ENCODE measurements at places on chromosomes 6 and 20.

DNA sequence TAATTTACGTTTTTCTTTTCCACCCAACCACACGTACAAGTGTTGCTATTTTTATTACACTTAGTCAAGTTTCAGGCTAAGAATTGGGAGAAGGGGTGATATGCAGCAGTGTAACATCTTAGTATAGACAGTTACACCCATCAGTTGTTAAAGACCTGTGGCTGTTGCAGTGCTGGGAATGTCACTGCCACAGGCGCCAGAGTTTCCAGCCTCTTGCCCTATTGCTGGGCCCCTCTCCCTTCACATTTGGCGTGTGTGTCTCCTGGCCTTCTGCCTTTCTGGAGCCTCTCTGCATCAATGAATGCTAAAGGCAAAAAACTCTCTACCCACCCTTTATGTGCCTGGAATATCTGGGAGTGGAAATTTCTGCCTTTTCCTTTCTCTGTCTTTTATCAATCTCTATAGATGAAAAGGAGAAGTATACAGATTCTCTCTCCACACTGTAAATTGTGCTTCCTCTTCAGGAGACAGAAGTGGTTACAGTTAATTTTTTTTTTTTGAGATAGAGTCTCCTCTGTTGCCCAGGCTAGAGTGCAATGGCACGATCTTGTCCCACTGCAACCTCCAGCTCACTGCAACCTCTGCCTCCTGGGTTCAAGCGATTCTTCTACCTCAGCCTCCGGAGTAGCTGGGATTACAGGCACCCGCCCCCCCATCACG, 73.0 kb downstream of the TIAM2 start:
- DNase-seq: no peak

GRCh38 chr6:39926668-39927067, 7.6 kb downstream of the MOCS1 start:
- DNase-seq: no peak

- no peak for DNase-seq
Measured at GRCh38 chr6:133157995-133158394, 83.2 kb upstream of the EYA4 start.

DNA sequence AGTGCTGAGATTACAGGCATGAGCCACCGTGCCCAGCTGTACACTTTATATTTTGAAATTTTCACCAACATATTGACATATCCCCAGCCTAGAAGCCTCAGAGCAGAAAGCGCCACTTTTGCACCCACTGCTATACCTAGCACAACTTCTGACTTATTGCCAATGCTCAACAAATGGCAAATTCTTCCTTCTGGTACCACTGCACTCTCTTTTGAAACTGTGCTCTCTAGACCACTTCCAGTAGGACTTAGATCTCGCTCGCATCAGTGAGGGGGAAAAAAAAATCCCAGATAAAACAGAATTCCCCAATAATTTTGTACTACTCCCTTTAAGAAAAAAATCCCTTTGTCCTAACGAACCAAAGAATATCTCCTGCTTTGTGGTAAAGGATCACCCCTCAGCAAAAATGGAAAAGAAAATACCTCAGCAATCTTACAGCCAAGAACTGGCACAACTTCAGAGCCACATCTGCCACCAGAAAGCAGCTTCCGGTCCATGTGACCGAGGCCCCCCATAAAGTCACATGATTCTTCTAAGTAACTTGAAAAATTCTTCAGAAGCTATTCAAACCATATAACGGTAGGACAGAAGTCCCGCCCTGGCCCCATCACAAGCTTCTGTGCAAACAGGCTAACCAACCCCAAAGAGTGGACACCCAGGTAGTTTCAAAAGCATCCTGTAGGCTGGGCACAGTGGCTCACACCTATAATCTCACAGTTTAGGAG, 18.5 kb upstream of the IL17F start:
- no peak for DNase-seq

DNA sequence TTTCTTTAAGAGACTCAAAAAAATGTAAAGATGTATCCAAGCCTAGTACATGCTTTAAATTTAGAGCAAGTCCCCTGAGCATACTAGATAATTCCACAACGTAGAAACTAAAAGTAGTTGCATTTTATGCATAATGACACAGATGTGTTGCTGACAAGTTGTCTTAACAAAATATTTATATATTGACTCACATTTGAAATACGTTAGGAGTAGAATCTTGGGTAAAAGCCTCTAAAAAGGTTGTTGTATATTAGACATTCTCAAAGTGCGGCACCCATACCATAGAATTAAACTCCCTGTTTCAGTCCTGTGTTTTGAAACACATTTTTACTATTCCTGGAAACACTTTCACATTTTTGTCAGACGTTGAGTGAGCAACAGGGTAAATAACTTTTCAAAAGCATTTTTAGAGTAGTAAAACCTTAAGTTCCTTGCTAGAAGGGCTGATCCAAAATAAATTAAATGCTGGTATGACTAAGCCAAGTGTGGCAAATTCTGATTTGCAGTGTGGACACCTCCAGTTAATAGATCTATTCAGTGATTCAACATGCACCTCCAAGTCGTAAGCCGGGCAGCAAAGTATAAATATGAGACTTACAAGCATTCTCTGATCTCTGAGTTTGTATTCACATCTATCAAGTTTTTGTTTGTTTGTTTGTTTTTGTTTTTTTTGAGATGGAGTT, 97.5 kb downstream of the GMDS start:
- DNase-seq: no peak

- no peak for DNase-seq
Measured at GRCh38 chr6:157838718-157839430, 15.8 kb downstream of the SNX9 start.

DNA sequence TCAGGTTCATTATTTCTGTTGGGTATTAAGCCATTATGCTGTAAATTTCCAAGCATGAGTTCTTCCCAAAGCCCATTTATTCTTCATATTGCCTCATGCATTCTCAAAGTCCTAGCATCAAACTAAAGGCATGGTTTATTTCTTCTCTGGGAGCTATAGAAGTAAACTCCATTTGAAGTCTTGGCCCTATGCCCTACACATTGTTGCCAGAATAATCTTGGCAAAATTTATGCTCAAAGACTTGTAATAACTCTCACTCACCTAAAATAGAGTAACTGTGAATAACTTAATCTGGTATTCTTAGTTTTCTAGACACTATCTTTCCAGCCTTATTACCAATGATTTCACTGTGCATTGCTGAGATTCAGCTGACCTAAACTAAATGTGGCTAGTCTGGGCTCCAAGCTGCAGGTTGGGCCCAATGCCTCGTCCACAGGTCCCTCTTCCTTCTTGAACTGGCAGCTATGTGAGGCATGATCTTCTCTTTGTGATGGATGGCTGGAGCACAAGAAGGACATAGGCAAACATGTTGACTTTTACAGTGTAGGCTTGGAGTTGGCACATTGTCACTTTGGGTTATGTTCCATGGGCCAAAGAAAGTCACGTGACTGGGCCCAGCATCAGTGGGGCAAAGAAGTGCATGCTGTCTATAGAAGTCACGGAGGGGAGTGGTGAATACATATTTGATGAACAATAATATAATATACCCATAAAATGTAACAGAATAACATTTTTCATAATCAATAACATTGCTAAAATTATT, 39.1 kb upstream of the ANKEF1 start:
- no peak for DNase-seq

- no peak for DNase-seq
Measured at GRCh38 chr20:34437330-34437986, 74.4 kb downstream of the ITCH start.

DNA sequence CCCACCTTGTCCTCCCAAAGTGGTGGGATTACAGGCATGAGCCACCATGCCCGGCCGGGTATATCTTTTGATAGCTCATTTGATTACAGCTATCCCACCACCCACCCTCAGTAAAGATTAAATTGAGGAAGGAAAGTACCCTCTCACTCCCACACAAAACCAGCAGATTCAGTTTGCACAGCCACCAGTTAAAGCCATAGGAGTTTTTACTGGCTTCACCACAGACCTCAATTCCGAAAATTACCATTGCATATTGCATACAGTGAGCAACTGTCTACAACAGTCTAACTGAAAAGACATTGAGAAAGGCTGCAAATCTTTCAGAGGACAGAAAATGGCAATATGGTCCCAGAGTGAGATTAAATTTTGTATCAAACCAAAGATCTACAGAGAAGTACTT, 34.9 kb downstream of the ESF1 start:
- no peak for DNase-seq

Data from central memory CD4-positive, alpha-beta T cell (primary cell).